CD4-positive, alpha-beta T cell treated with Interleukin-17A for 1 hour (primary cell): ENCODE measurements at places on chromosomes 4 and X.
A peak's percentile ranks its signal among the peaks of the same experiment; 100 is the strongest.

DNA sequence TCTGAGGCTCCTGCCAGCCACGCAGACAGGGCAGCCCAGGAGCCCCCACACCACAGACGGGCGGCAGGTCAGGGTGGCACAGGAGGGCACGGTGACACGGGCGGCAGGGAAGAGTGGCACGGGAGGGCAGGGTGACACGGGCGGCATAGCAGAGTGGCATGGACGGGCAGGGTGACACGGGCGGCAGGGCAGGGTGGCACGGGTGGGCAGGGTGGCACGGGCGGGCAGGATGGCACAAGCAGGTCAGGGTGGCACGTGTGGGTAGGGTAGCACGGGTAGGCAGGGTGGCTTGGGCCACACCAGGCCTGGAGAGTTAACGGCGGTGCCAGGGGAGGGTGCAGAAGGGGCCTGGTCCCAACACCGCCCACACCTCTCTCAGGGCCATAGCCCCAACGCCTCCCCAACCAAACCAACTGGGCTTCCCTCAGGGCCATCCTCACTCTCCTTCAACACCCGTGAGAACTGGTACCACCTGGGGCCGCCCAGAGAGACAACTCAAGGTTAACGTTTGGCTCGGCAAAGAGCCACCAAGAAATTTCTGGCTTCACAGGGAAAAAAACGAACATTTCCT lies 3.4 kb downstream of the CTBP1 start:
- DNase-seq: no peak

DNA sequence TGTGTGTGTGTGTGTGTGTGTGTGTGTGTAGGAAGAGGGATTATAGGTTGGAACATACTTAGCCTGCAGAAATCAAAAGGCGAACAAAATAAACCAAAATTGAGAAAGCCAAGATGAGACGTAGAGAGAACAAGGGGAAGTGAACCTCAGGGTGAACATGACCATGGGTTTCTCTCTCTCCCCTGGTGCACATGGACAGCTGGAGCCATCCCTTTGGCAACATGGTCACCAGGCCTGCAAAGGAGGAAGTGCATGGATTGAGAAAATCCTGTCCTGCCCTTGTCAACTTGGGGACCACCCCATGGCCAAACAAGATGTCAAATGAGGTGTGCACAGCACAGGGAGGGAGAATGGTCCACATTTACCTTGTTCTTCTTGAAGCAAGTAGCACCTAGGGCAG lies 23.1 kb downstream of the LGI2 start:
- DNase-seq: no peak

- no peak for DNase-seq
Observed at GRCh38 chr4:140816806-140817510, 60.8 kb upstream of the TBC1D9 start.

- no peak for DNase-seq
Observed at GRCh38 chr4:24971192-24971591, 58.4 kb upstream of the CCDC149 start.

DNA sequence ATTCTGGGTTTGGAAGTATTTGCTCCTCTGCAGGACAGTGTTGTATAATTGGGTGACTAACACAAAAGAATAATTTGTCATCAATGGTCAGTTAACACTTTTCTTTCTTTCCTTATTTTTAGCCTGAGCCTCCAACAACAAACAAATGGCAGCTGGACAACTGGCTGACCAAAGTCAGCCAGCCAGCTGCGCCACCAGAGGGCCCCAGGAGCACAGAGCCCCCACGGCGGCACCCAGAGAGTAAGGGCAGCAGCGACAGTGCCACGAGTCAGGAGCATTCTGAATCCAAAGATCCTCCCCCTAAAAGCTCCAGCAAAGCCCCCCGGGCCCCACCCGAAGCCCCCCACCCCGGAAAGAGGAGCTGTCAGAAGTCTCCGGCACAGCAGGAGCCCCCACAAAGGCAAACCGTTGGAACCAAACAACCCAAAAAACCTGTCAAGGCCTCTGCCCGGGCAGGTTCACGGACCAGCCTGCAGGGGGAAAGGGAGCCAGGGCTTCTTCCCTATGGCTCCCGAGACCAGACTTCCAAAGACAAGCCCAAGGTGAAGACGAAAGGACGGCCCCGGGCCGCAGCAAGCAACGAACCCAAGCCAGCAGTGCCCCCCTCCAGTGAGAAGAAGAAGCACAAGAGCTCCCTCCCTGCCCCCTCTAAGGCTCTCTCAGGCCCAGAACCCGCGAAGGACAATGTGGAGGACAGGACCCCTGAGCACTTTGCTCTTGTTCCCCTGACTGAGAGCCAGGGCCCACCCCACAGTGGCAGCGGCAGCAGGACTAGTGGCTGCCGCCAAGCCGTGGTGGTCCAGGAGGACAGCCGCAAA lies 106.0 kb downstream of the KLHL8 start:
- DNase-seq: no peak

DNA sequence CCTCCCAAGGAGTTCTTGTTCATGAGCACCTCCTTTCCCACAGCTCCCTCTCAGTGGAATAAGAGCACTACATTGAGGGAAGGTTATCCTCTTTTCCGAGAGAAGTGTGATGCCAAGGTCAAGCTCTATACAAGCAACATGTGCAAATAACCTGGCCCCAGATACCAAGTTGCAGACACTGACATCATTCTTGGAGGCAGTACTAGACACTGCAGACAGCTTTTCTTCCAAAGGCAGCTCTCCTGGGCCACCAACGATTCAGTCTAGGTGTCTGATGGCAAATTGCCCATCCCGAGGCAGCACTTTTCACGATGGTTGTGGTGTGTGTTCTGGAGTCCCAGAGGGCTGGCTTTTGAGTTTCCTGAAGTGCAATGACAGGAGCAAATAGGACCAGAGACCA lies 384.9 kb downstream of the TLL1 start:
- no peak for DNase-seq

DNA sequence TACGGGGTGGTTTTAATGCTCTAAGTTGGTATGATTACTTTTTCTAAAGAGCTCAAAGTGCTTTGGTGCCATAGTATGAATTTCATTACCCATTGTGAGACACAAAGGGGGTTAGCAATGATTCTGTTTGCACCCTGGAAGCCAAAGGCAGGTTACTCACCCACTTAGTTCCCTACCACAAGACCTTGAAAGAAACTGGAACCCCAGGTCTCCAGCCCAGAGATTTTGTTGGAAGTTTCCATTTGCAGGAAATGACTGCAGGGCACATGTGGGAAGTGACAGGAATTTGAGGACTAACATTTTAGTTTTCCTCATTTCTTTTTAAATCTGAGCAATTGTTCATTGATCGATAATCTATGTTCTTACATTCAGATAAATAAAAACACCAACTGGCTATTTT lies 1.8 kb upstream of the HS3ST1 start:
- DNase-seq: no peak

DNA sequence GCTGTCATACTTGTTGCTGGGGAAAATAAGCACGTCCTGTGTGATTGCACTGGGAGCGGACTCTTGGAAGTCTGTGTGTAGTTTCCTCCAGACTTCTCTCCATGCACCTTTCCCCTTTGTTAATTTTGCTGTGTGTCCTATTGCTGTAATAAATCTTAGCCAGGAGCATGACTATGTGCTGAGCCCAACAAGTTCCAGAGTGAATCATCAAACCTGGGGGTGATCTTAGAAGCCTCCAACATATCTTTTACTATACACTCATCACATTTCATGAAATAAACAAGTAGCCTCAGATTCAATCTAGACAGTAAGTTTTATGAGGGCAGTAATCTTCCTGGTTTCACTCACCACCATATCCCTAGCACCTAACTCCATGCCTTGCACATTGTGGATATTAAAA lies 43.3 kb upstream of the FGF13 start:
- DNase-seq: no peak

DNA sequence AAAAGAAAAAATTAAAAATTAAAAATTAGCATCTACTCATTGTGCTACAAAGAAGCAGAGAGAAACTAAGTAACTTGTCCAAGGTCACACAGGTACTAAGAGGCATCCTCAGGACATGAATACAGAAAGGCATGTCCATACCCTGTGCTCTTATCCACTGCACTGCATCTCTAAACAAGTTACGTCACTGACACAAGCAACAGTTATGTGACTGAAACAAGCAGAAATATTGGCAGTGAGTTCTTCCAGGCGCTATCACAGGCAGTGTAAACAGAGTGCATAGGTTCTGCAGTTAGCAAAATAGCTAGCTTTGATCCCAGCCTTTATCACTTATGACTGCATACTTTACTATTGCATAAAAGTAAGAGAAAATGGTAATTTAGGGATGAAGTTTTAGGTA lies 7.9 kb downstream of the VEGFC start:
- no peak for DNase-seq

DNA sequence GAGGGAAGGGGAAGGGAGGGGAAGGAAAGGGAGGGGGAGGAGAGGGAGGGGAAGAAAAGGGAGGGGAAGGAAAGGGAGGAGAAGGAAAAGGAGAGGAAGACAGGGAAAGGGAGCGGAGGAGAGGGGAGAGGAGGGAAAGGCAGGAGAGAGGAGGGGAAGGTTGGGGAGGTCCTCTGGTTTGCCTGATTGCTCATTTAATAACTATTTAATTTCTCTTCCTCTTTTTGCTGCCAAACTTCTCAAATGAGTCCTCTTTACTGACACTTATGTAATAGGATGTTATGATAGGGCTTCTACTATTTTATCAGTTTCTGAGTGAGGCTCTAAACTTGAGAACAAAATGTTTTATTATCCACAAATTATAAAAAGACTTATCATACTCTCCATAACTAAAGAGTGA lies 35.4 kb upstream of the PPA2 start:
- DNase-seq: no peak

GRCh38 chr4:10466161-10466560 lies 8.9 kb upstream of the ZNF518B start:
- DNase-seq: no peak

DNA sequence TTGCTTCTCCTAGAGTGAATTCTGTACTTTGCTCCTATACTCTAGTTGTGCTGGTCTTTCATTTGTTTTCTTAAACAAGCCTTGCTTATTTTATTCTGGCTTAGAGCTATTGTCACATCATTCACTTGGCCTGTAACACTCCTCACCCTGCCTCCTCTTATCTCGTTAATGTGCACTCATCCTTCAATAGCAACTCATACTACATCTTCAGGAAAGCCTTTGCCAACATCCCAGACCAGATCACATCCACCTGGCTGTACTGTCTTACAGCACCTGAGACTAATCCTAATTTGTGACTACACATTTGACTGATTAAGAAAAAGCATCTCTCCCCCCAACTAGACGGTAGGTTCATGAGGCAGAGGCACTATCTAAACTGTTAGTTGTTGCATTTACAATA lies 80.8 kb downstream of the SLC7A11 start:
- no peak for DNase-seq

DNA sequence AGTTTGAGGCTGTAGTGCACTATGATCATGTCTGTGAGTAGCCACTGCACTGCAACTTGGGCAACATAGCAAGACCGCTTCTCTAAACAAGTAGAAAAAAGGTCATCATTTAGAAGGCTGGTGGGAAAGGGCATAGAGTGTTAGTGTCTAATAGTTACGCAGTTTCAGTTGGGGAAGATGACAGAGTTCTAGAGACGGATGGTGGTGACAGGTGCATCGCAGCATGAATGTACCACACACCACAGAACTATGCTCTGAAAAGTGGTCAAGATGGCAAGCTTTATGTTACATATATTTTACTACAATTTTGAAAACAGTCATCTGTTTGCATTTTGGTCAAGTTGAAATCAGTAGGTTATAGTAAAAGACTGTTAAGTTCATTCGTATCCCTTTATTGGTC lies 23.7 kb upstream of the CLDN34 start:
- DNase-seq: no peak

DNA sequence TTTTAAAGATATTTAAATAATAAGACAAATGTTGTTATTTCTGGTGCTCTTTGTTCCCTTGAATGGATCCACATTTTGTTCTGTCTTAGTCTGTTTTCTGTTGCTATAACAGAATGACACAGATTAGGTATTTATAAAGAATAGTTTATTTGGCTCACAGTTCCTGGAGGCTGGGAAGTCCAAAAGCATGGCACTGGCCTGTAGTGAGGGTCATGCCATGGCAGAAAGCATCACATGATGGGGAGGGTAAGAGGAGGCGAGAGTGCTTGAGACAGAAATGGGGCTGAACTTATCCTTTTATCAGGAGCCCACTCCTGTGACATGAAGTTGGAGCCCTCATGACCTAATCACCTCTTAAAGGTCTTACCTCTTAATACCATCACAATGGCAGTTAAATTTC lies 38.2 kb downstream of the KIAA0232 start:
- no peak for DNase-seq

- no peak for DNase-seq
Observed at GRCh38 chrX:50211510-50211909, 6.9 kb downstream of the CCNB3 start.

DNA sequence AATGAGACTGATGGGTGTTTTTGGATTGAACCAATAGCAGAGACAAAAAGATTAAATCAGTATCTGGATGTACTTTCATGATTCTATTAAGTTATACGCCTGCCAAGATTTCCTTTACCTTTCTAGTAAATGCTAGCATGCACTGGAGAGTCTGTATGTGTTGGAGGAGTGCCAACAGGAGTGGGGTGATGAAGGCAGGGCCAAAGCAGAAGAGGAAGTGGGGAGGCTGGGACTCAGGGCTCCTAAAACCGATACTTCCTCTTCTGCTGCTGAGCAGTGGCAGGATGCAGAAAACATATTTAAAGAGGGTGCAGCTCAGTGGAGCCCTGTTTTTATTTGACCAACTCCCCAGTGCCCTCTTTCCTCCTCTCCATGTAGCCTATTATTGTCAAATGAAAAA lies 5.6 kb downstream of the CYSLTR1 start:
- DNase-seq: peak; percentile 67

GRCh38 chrX:129403974-129404669 lies 119.2 kb downstream of the SMARCA1 start:
- DNase-seq: no peak

GRCh38 chr4:166293556-166293955 lies 420.5 kb downstream of the TLL1 start:
- no peak for DNase-seq

- no peak for DNase-seq
Observed at GRCh38 chr4:10260777-10261176, 144.2 kb upstream of the WDR1 start.

DNA sequence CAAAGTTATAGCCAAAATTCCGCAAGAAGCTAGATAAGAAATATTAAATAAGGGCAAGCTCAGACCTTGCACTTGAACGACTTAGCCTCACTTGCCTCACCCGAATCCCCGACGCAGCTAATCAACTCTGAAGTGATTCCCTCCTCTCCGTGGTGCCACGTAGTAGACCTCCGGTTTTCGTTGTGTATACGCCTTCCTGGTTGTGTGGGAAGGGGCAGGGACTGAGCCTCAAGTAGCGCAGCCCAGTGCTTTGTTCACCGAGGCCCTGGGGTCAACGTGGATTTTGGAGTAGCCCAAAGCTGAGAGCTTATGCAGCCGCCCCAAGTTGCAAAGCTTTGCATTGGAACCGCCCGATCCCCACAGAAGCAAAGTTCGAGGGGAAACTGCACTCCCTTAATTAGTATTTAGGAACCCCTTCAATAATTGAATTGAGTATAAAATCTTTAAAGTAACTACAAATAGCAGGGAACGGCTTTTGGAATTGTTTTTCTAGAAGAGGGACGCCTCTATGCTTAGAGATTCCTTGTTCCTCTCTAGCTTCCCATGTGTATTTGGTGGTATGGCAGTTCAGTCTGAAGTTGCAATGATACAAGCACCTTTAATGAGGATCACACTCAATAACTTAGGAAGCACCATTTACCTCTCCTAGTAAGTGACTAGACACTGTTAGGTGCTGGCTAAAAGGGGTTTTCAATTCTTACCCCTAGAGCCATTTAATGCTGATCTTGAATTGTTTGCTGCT lies 55.7 kb downstream of the LINC00632 start:
- no peak for DNase-seq

- no peak for DNase-seq
Observed at GRCh38 chrX:51955200-51955599, 61.8 kb downstream of the MAGED1 start.

GRCh38 chr4:19214591-19215186 lies 1037.0 kb upstream of the SLIT2 start:
- DNase-seq: no peak

GRCh38 chr4:168524897-168525296 lies 28.0 kb downstream of the PALLD start:
- DNase-seq: no peak
